EL (cell line): ENCODE measurements at places on chromosomes 11 and 22.
A peak's percentile ranks its signal among the peaks of the same experiment; 100 is the strongest.

DNA sequence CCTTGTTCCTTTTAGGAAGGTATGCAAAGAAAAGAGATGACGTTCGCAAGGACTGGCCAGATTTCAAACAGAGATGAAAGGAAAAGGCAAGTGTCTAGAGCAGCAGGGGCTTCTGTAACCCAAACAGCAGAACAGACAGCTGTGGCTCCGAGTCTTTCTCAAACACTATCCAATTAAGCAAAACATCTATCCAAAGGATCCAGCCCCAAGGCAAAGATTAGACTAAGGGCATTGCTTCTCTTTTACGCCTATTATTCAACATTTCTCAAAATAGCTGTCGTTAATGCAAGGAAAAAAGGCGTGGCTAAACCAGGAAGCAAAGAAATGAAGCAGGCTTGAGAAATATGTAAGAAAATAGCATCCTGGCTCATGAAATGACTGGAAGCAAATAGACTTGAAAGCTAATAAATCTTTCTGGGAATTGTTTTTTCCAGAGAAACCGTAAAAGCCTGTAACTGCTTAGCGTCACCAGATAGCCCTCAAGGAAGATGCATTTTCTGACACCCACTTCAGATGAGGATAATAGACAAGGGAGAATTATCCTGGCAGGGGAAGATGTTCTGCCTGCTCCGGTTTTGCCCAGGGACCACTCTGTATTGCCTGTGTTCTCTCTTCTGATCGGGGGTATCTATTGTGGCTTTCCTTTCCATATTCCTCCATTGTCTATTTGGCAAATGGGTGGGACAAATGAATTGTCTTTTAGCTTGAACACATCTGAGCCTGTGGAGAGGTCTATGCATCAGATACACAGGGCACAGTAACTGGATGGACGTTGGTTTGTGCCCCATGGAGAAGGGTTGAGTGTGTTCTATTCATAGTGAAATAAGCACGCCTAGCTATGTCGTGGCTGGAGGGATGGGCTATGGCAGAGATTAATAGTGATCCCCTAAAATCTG is 20.2 kb downstream of the C11orf96 start:
- DNase-seq, result no peak

GRCh38 chr11:103035791-103036434 is 56.0 kb downstream of the DCUN1D5 start:
- peak; percentile 84 for DNase-seq

DNA sequence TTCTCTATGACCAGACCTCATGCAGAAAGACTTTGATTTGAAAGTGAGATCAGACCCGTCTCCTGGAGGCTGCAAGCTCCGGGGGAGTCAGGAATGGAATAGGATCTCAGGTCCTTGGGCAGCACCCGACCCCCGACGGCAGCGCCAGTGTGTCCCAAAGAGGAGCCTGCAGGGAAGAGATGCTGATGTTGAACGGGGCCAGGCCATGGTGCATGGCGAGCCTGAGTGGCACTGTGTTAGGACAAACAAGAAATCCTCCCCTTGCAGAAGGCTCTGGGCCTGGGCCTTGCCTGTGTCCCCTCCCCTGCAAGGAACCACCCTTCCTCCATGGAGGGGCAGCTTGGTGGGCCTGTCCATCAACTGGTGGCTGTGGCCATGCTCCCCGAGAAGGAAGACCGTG is 20.1 kb upstream of the SYT8 start:
- no peak for DNase-seq

- DNase-seq, result no peak
Observed at GRCh38 chr11:69051381-69052342, 2.9 kb downstream of the TPCN2 start.

- no peak for DNase-seq
Observed at GRCh38 chr11:12404436-12404835, 27.1 kb downstream of the PARVA start.

- no peak for DNase-seq
Observed at GRCh38 chr11:47272706-47273105, 2.8 kb downstream of the MADD start.

- no peak for DNase-seq
Observed at GRCh38 chr11:99934008-99934407, 753.1 kb upstream of the ARHGAP42 start.

DNA sequence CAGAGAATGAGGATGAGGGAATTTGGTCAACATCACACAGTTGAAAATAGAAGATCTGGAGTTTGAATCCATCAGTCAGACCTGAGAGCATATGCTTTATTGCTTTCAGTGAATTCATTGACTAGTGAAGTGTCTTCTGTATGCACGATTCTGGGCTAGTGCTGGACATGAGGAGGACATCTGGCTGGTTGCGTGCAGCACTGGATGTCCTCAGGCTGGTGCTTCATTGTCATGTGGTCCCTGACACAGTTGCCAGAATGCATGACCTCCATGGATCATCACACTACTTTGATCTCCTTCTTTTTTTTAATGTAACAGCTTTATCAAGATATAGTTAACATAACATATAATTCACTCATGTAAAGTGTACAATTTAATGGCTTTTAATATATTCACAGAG is 44.5 kb upstream of the MMP7 start:
- DNase-seq, result no peak

DNA sequence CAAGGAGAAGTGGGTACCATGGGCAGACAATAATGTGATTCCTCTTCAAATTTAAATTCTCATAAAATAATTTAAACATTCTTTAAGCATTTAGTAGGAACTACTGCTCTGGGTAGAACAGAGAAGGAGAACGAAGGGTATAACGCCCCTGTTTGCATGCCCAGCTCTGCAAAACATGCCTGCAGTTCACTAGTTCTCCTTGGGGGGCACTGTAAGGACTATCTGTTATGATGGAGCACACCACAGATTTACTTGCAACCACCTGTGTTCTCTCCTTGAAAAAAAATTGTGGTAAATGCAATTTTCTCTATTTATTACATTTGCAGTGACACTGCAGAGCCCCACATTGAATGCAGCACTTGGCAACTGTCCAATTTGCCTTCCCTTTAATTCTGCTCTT is 100.3 kb downstream of the GUCY1A2 start:
- DNase-seq, result peak; percentile 24

DNA sequence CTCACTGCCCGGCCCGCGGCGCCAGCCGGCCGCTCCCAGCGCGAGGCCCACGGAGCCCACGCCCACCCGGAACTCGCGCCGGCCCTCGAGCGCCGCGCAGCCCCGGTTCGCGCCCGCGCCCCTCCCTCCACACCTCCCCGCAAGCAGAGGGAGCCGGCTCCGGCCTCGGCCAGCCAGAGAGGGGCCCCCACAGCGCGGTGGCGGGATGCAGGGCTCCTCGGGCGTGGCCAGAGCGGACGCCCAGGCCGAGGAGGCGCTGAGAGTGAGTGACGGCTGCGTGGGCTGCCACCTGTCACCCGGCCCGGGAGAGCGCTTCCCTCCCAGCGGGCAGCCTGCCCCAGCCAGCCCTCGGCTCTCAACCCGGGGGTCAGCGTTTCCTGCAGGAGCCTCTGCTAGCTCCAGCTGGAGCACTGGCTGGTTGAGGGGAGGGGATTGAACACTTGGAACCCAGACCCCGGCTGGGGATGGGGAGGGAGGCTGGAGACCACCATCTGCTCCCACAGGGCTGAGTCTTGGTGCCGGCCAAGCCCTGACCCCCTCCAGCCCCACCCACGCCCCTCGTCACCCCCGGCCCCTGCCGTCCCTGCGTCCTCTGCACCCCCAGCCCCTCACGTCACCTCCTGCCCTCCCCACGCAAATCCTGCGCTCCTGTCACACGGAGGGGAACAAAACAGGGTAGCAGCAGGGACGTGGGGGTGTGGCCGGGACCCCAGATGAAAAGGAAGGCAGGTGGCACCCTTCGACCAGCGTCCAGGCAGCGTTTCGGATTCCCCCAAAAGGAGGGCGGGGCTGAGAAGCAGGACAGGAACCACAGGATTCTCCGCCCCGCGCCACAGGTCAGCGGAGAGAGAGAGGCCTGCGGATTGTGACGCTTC is 157.0 kb downstream of the BRD1 start:
- no peak for DNase-seq

DNA sequence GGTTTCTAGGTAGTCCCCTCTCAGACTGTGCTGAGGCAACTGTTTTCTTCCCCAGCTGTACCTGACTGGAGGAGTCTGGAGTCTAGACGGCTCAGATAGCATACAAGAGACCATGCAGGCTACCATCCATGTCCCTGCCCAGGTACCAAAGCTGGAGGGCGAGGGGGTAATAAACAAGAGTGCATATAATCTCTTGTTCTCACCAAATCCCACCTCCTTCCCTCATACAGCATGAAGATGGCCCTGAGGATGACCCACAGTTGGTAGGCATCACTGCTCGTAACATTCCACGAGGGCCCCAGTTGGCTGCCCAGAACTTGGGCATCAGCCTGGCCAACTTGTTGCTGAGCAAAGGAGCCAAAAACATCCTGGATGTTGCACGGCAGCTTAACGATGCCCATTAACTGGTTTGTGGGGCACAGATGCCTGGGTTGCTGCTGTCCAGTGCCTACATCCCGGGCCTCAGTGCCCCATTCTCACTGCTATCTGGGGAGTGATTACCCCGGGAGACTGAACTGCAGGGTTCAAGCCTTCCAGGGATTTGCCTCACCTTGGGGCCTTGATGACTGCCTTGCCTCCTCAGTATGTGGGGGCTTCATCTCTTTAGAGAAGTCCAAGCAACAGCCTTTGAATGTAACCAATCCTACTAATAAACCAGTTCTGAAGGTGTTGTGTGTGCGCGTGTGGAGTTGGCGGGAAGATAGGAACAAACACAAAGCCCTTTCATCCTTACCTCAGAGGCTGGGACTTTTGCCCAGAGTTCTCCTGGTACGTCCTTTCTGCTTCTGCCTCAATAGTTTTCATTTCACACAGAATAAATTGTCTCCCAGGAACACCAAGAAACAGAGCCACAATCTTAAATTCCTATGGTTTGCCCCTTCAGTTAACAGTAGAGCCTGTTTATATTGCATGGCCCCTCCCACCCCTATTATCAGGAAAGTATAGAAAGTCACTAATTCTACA is 8.5 kb downstream of the HMBS start:
- DNase-seq, result peak; percentile 39

GRCh38 chr11:35107861-35108260 is 31.1 kb upstream of the CD44 start:
- DNase-seq, result no peak

DNA sequence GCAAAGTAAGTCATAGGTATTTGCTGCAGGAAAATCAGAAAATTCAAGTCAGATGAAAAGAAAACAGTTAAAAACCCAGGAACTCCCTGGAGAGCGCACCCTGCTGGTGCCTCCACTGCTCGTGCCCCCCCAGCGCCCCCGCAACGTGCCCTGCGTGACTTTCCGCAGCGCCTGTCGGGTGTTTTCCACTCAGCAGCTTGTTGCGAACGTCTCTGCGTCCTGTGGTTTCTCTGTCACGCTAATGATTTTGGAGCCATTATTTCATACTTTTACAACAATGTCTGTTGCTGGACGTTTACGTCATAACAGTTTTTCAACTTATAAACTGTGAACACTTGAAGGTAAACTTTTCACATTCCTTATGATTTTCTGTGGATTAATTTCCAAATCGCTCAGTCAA is 5.0 kb downstream of the CRELD2 start:
- no peak for DNase-seq

DNA sequence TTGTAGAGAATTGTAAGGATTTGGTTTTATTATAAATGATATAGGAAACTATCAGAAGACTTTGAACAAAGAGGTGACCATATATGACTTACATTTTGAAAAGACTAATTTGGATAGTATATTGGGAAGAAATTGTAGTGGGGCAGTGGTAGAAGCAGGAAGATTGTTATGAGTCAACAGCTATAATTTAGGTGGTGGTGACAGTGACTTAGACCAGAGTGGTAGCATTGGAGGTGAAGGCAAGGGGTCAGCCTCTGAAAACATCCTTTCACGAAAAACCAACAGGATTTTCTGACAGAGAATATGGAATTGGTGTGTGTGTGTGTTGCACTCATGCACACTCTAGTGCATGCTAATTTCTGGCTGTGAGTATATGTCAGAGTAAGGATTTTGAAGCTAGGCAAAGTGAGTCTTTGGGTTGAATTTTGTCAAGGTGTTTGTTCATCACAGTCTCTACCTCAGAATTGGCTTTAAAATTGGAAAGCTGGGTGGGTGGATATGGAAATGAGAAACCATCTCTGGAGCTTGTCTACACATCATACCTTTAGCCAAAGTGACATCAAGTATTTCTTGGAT is 8.2 kb upstream of the HBE1 start:
- DNase-seq, result no peak

DNA sequence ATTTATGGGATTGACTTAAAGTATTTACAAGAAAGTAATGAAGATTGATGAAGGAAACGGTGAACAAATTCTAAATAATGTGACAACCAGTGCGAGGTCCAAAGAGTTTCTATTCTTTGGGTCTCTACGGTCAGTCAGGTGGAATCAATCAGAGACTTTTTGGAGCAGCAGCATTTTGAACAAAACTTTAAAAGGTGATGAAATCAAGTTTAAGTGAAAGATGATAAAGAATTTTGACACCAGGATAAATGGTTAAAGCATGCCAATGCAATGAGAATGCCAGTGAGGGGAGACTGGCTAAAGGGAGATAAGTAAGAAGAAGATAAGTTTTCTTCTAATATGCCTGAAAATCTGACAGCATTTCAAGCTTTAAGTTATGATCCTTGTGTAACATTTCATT is 67.9 kb downstream of the DCUN1D5 start:
- peak; percentile 14 for DNase-seq

DNA sequence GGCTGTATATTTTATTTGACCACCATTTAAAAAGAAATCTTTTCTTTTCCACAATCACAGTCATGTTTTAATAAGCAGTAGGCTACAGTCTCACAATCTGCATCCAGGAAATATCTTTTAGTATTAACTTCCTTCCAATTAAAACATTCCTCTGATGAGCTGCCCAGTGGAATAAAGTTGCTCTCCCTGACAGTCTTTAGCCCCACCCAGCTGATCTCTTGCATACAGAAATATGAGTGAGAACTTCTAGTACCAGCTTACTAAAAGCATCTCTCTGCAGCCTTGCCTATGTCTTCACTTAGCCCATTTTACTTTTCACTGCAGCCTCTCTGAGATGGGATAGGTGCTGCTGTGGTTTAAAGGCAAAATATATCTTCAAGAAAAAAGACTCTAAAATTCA is 143.4 kb upstream of the ANO3 start:
- peak; percentile 7 for DNase-seq

DNA sequence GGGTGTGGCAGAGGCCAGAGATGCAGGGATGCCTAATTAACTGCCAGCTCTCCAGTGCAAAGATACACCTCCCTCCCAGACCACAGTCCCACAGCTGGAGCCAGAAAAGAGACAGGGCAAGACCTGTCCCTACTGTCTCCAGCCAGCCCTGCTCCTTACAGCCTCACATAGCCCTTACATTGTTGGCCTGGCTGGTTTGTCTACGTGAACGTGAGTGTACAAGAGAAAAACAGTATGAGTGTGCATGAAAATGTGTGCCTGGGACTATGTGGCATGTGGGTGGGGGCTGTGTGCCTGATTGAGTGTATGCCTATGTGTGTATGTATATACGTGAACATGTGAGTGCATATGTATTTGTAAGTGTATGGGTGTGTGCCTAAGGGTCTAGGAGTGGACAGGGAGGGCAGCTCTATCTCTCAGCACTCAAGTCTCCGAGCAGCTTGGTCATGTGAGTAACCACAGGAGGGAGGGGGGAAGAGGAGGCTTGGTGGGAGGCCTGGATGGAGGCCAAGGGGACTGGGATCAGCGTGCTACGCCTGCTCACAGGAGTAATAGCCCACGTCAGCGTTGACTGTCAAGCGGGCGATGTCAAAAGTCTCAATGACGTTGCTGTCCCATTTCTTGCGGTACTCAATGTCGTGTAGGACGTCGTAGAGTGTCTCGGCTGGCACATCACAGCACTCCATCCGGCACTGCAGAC is 6.6 kb upstream of the ARAP1 start:
- no peak for DNase-seq
